Germinal center (tissue), 1 donor: ENCODE measurements at places on chromosomes 12 and 14.

GRCh38 chr12:62673028-62673815 is 206.6 kb downstream of the MON2 start:
- no peak for DNase-seq

DNA sequence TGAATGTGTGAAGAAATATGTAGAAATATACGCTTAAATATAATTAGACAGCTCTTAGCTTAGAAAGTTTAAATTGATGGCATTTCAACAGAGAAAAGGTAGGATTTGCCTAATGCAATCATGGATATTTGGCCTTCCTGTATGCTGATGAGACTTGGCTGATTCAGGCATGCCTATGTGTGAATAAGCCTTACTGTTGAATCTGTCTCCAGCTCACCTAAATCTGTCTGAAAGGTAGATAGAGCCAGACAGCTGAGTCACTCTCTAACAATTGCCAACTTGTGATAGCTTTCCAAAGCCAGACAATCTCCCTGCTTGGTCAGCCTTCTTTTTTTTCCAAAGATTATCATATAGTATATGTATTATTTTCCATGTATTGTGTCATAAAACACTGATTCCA is 92.8 kb upstream of the FLRT2 start:
- no peak for DNase-seq

- no peak for DNase-seq
Observed at GRCh38 chr14:99937475-99938244, 127.6 kb upstream of the EVL start.

- no peak for DNase-seq
Observed at GRCh38 chr12:92898755-92899154, 30.3 kb downstream of the EEA1 start.

DNA sequence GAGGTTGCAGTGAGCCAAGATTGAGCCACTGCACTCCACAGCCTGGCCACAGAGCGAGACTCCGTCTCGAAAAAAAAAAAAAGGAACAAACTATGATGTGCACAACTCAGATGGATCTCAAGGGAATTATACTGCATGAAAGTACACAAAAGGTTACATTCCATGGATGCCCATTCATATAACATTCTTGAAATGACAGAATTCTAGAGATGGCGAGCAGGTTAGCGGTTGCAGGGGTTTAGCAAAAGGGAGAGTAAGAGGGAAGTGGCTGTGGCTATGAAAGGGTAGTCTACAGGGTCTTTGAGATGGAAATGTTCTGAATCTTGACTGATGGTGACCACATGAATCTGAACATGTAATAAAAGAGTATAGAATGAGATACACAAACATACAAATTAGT is 49.7 kb downstream of the CKB start:
- DNase-seq = no peak

- DNase-seq = no peak
Observed at GRCh38 chr12:124651516-124652273, 84.3 kb upstream of the NCOR2 start.

- DNase-seq = no peak
Observed at GRCh38 chr14:77267937-77268699, 2.9 kb downstream of the NGB start.

- DNase-seq = no peak
Observed at GRCh38 chr14:99524091-99524661, 43.0 kb downstream of the CCNK start.

DNA sequence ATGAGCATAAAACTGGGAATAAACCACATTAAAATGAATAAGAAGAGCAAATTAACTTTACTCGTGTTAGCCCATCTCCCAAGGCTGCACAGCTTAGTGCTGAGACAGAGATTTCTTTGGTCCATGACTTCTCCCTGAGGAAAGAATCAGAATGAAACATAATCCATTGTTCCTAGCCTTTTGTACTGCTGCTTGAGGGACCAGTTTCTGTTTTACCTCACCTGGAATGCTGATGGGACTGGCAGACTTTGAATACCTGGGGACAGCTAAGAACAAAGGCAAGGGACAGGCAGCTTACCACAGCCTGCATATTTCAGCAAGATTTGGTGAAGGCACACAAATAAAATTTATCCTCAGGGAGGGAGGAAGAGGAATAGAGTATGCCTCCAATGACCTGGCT is 401.6 kb downstream of the CCDC91 start:
- no peak for DNase-seq

DNA sequence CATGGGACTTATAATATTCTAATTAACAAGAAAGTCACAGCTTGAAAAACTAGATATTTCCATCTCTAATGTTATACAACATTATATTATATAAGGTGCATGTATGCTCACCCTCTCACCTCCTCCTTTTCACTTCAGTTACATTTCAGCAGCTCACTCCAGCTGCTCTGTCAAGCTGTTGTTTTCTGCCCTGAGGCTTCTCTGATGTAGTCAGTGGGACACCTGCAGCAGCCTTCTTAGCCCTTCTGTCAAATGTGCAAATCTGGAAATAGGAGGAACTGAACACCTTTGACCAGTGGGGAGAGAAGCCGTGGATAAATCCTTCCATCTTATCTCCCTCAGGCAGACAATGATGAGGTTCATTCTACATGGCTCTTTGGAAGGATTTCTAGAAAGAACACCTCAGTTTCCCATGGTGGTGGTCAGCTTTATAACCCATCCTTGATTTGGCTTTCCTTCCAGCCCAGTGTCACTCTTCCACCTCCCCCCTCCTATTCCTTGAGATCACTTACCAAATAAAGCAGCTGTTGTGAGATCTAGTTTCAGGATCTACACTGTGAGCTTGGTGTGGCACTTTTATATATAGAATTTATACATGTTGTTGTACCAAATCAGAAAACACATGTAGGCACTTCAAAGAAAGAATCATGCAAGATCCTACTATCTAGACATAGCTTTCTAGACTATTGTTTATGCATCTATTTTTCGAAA is 79.6 kb upstream of the STK38L start:
- DNase-seq = no peak

DNA sequence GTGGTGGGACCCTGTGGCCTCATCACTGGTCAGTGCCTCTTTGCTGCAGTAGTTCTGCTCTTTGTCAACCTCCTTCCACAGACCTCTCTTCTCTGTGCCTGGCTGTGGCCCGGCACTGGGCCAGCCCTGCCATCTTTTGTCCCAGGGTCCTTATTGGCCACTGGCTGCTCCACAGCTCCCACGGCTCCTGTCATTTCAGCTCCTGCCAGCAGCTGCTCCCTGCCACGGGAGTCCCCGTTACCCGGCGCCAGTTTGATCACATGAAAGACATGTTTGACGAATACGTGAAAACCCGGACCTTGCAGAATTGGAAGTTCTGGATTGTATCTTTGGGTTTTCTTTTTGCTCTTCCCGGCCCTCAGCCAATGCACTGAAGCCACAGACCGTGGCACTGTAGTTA is 35.4 kb downstream of the IL31 start:
- no peak for DNase-seq

DNA sequence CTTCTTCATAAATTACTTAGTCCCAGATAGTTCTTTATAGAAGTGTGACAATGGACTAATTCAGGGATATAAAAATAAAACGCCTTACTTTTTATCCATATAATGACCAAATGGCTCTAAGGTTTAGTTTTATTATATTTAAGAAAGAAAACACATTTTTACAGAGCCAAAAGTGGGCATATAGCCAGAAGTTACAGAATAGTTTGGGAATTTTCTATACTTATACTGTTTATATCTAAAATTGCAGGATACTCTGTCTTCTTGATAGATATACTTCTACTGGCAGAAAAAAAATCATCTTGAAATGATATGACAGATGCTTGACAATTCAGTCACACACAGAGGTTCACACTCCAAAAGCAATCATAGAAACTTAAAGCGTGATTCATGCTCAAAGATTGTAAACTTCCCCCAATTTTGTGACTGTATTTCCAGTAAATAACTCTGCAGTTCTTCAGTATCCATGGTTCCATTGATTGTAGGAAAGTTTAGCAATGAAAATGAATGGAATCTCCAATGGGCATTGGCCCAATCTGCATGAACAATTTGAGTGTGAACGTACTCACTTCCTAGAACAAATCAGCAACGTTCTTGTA is 307.8 kb downstream of the NOVA1 start:
- no peak for DNase-seq

- DNase-seq = no peak
Observed at GRCh38 chr12:22656376-22656775, 31.4 kb downstream of the ETNK1 start.
